NCI-H69 (cell line): ENCODE measurements at places on chromosomes 4 and X.

DNA sequence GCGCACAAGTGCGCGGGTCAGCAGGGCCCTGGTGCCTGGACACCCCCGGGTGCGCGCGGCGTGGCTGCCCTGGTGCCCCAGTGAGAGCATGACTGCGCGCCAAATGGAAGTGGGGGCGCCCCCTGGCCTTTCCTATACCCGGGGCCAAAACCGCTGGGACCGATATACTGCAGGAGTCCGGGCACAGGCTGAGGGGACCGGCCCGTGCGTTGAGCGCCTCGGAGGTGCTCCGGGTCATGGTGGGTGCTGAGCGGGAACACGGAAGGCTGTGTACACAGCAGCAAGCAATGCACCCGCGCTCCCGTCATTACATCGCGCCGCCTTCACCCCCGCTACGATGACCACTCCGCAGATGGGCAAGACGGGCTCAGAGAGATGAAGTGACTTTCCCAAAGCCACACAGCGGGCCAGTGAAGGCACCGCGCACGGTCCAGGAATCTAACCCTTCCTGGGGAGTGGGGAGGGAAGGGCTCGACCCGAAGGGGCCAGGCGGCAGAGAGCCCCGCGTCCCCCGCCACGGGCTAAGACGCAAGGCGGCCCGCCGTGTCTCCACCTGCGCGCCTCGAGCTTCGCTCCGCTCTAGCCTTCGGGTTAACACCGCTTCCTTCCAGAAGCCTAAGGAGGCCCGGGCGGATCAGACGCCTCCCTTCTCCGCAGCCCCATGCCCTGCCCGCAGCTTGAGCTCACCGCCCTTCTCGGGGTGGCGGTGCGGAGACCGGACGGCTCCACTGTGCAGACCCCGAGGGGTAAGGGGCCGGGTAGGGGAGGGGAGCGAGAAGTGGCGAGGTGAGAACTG, 11.3 kb downstream of the HMX1 start:
- no peak for DNase-seq

DNA sequence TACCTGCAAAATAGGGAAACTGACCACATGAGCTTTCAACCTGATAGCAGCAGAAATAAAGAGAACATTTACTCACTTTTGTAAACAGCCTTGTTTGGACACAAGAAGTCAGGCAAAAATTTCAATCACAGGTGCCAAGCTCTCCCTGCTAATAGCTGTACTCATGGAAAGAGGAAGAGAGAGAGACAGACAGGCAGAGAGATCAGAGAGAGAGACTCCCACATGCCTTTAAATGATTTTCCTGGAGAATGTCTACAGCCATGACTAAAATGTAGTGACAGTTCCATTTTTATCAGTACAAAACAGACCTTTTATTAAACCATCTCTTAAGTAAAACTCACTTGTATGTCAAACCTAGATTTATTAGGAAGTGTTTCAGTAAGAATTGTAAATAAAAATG, 752.9 kb downstream of the TRAM1L1 start:
- no peak for DNase-seq

DNA sequence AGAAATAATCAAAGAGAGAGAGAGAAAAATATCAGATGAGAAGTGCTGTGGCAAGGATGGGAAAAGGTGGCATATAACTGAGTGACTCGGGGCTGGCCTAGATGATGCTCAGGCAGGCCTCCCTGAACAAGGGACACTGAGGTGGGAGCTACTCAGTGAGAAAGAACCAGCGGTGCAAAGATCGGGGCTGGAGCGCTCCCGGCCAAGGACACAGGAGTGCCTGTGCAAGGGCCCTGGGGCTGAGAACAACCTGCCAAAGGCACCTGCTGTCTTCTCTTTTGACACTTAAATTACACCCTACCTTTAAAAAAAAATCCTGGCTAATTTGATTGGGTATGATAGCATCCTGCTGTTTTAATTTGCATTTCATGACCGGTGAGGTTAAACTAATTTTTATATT, 77.7 kb upstream of the C4orf50 start:
- peak; percentile 59 for DNase-seq

- no peak for DNase-seq
Observed at GRCh38 chr4:97942951-97943350, 200.3 kb downstream of the STPG2 start.

DNA sequence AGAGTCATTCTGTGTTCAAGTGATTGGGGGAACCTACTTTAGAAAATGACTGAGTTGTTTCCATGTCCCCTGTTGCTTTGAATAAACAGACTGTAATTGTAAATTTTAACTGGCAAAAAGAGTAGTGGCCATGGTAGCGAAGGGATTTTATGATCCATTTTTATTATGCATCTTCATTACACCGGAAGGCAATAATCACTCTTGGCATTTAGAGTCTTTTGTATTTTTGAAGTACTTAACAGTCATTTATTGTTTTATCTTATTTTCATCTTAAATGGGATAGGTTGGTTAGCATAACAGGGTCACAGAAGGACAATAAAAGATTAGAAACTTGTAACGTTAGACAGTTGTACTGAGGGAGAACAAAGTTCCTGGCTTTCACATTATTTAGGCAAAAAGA, 11.0 kb upstream of the OTC start:
- peak; percentile 6 for DNase-seq

- DNase-seq = no peak
Observed at GRCh38 chr4:165175879-165176278, 31.5 kb upstream of the KLHL2 start.

GRCh38 chr4:89914609-89915550, 20.2 kb downstream of the MMRN1 start:
- peak; percentile 85 for DNase-seq

DNA sequence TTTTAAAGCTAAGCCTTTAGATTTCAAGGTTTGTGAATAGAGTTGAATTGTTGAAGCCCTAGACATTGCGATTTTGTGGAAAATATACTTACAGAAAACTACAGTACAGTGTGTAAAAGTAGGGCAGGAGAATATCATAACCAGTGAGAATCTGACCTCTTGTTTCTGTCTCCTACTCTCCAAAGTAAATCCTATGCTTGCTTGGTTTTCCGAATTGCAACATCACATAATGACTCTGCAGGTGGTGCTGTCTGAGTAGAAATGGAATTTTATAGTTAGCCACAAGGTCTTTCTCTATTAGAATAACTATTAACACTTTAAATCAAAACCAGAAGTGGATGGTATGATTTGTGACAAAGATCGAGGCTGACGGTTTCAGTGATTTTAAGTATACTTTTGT, 505.6 kb downstream of the RAPGEF2 start:
- peak; percentile 21 for DNase-seq

DNA sequence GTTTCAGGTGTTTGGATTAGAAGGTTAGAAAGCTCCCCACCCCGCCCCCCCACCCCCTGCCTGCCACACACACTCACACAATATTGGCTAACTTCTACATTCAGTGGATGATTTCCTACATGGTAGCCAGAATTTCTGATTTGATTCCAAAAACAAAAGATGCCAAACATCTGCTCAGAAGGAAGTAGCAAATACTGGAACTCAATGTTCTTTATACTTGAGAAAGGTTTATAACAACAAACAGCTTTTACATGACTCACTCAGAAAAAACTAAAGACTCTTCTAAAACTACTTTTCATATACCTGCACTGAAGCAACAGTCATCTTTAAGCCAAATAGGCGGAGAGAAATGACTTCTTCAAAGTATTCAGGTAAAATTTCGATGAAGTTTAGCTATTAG, 750.5 kb upstream of the POU3F4 start:
- no peak for DNase-seq

DNA sequence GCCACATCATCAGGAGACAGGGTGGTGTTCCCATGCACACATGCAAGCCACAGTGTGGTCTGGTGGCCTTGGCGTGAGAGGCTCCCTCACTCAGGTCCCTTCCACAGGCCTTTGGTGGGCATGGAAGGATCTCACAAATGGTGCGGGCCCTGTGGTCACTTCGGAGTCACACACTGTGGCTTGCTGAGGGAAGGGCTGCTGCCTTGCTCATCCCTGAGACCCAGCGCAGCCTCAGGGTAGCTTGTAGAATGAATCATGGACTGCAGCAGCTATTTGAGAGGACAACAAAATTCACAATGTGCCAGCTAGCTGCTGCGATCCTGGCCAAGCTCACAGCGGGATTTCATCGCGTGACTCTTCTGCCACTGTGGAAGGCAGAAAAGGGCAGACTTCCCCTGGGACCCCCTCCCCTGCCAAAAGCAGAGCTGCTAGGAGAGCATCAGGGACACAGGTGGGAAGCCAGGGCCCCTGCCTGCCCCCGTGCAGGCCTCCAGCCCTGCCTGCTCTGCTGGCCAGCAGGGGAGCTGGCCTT, 106.4 kb downstream of the ABLIM2 start:
- no peak for DNase-seq

GRCh38 chrX:139023531-139023930, 312.0 kb upstream of the FGF13 start:
- no peak for DNase-seq

DNA sequence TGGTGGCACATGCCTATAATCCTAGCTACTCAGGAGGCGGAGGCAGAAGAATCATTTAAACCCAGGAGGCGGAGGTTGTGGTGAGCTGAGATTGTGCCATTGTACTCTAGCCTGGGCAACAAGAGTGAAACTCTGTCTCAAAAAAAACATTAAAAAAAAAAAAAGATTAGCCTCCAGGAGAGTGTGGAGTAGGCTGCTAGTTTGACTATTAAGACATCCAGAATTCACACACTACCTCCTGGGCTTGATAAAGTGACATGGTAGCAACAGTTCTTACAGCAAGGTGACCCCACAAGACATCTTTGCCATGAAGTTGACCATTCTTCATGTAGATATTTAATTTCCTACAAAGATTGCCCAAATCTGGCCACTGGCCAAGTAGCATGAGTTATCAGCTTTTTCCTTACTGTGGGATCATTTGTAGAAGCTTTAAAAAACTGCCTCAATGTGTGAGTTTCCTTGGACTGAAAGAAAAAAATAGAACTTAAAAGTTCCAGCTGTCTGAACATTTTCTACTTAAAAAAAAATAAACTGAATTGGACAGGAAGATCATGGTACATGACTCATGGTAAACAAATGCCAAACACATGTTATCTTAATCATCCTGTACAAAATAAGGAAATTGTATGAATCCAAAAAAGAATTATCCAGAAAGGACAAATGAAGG, 35.3 kb upstream of the SPRY1 start:
- peak; percentile 4 for DNase-seq

GRCh38 chr4:17057035-17057434, 158.6 kb upstream of the LDB2 start:
- no peak for DNase-seq

DNA sequence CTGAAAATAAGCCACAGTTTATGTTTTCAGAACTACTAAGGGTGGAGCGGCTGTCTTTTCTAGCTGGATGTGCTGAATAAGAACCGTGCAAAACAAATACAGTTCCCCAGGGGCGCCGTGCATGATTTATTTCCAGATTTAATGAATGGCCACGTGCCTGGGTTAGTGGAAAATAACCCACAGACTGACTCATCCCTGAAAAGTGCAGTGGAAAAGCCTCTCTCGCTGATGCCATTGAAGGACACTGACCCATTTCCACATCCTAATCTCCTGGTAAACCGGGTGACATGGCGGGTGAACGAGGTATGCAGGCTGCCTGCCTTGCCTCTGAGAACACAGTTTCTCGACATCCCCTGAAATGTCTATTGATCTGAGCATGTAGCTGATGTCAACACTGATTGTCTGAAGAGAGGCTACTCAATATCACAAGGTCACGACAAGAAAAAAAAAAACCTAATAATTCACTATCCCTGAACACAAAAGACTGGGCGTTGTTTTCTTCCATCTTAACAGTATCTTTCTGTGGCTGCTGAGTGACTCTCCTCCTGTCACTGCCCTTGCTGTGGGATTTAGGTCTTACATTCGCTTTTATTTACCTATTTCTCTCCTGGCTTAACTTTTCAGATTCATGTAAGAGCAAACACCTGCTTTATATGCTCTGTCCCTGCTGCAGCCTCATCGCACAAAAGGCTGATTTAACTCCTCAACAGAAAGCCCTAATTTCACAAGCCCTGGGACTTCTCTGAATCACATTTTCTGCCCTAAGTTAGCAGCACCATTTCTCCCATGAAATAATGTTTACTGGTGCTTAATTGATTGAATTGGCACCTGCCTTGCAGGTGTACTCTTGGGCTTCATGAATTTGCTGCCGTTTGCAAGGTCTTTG, 76.9 kb upstream of the SCOC start:
- peak; percentile 86 for DNase-seq

- peak; percentile 10 for DNase-seq
Observed at GRCh38 chrX:53279296-53280237, 1.8 kb downstream of the IQSEC2 start.

GRCh38 chr4:140865253-140866217, 109.3 kb upstream of the TBC1D9 start:
- no peak for DNase-seq

- peak; percentile 7 for DNase-seq
Observed at GRCh38 chrX:37455381-37455780, 106.2 kb downstream of the PRRG1 start.

GRCh38 chrX:20499763-20500162, 233.1 kb upstream of the RPS6KA3 start:
- no peak for DNase-seq

DNA sequence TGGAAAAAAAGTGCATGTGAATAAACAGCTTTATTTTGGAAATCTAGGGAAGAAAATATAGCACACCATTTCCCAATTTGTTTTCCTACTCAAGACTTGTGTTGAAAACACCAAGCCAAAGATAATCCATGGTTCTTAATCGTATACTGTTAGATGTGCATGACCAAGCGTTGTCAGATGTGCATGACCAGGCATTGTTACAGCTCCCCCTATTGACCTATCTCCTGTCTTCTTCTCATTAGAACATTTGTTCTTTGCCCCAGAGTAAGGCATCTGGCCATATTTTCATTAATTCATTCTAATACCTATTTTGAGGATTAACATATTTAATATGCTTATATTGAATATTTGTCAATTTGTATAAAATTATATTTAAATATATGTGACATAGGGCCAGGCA, 14.4 kb upstream of the VCX start:
- DNase-seq = peak; percentile 27

DNA sequence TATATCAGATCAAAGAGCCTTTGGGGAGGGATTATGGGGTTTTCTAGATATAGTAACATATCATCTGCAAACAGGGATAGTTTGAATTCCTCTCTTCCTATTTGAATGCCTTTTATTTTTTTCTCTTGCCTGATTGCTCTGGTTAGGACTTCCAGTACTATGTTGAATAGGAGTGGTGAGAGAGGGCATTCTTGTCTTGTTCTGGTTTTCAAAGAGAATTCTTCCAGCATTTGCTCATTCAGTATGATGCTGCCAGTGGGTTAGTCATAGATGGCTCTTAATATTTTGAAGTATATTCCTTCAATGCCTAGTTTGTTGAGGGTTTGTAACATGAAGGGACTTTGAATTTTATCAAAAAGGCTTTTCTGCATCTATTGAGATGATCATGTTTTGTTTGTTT, 25.6 kb upstream of the ABCB7 start:
- no peak for DNase-seq

DNA sequence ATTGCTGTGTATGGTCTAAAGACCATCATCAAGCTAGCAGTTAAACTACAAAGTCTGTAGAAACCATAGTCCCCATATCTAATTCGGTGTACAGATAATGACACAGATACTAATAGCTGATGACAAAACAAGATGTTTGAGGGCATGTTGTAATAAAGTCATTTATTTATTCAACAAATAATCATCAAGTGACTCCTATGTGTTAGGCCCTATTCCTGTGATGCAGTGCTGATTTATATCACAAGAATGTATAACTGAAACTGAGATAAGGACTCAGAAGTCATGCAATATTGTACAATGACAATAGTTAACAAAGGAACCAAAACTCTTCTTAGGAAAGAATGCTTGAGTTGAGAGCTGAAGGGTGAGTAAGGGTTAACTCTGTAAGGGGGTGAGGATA, 315.0 kb upstream of the NR3C2 start:
- no peak for DNase-seq
